Sigmoid colon (tissue), 7 donors: ENCODE measurements at places on chromosomes 11 and 22. TPM values are rescaled to one million over a fixed set of nuclear protein-coding genes. Genes with fewer than 3 reads are reported as not detected.
A peak's percentile ranks its signal among the peaks of the same experiment; 100 is the strongest.

GRCh38 chr11:117641008-117641915, 155.8 kb downstream of the DSCAML1 start:
- H3K4me1 ChIP-seq = no peaks in the 10 kb centered on the region
- H3K27ac ChIP-seq = no peak overlapping the region
- H3K27me3 ChIP-seq = no peaks in the 10 kb centered on the region
- peak; percentile 22 for DNase-seq
- no peaks in the 10 kb centered on the region for H3K36me3 ChIP-seq

DNA sequence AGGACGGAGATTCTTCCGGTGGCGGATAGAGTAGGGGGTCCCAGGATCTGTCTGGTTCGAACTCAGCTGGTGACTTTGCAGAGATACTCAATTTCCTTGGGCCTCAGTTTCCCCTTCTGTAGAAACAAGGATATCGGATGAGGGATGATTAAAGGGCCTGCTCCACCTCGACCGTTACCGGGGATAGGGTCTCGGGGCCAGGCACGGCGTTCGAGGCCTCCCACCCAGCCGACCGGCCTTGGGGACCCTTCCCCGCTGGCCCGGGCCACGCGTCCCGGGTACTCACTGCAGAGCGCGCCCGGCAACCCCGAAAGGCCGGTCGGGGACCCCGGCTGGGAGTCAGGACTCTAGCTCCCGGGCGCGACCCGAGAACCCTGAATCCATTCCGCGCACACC, 321 bp downstream of the RHBDD3 start:
- H3K4me1 ChIP-seq = peaks cover 43% of the 10 kb centered on the region
- no peak for DNase-seq
- peak overlapping the region; percentile 94 for H3K27ac ChIP-seq
- peak overlapping the region; percentile 74 for H3K4me3 ChIP-seq
- no peaks in the 10 kb centered on the region for H3K27me3 ChIP-seq

- peaks cover 15% of the 10 kb centered on the region for H3K36me3 ChIP-seq
- DNase-seq = no peak
- H3K27me3 ChIP-seq = no peaks in the 10 kb centered on the region
- H3K4me3 ChIP-seq = no peak overlapping the region
- peak overlapping the region; percentile 38 for H3K27ac ChIP-seq
- H3K4me1 ChIP-seq = peaks cover 34% of the 10 kb centered on the region
These were observed 9.2 kb downstream of the LIN7C start for GRCh38 chr11:27497284-27497866.

- no peak overlapping the region for H3K27ac ChIP-seq
- no peaks in the 10 kb centered on the region for H3K4me1 ChIP-seq
- H3K36me3 ChIP-seq = no peaks in the 10 kb centered on the region
- DNase-seq = peak; percentile 65
- no peak overlapping the region for H3K4me3 ChIP-seq
These were observed 16.5 kb downstream of the NCAM1 start for GRCh38 chr11:112977755-112978154.

- no peak overlapping the region for H3K4me3 ChIP-seq
- H3K4me1 ChIP-seq = no peaks in the 10 kb centered on the region
- no peaks in the 10 kb centered on the region for H3K36me3 ChIP-seq
- no peak for DNase-seq
- no peaks in the 10 kb centered on the region for H3K27me3 ChIP-seq
These were observed 31.7 kb upstream of the NAV2 start for GRCh38 chr11:19680829-19681368.

- no peaks in the 10 kb centered on the region for H3K27me3 ChIP-seq
- peak overlapping the region; percentile 85 for H3K27ac ChIP-seq
- H3K4me3 ChIP-seq = peak overlapping the region; percentile 39
These were observed 52.9 kb upstream of the RTL6 start for GRCh38 chr22:44550711-44551491.

- H3K36me3 ChIP-seq = no peaks in the 10 kb centered on the region
- no peak overlapping the region for H3K4me3 ChIP-seq
- no peaks in the 10 kb centered on the region for H3K27me3 ChIP-seq
These were observed 10.8 kb downstream of the DRD2 start for GRCh38 chr11:113464416-113464815.

- no peaks in the 10 kb centered on the region for H3K27me3 ChIP-seq
- H3K27ac ChIP-seq = no peak overlapping the region
- DNase-seq = peak; percentile 56
These were observed 87.7 kb upstream of the RTL6 start for GRCh38 chr22:44585559-44586350.

GRCh38 chr22:43566021-43566420, 154.2 kb downstream of the MPPED1 start:
- no peaks in the 10 kb centered on the region for H3K36me3 ChIP-seq
- no peak for DNase-seq
- no peak overlapping the region for H3K27ac ChIP-seq
- H3K4me3 ChIP-seq = no peak overlapping the region
- no peaks in the 10 kb centered on the region for H3K27me3 ChIP-seq
- no peaks in the 10 kb centered on the region for H3K4me1 ChIP-seq

DNA sequence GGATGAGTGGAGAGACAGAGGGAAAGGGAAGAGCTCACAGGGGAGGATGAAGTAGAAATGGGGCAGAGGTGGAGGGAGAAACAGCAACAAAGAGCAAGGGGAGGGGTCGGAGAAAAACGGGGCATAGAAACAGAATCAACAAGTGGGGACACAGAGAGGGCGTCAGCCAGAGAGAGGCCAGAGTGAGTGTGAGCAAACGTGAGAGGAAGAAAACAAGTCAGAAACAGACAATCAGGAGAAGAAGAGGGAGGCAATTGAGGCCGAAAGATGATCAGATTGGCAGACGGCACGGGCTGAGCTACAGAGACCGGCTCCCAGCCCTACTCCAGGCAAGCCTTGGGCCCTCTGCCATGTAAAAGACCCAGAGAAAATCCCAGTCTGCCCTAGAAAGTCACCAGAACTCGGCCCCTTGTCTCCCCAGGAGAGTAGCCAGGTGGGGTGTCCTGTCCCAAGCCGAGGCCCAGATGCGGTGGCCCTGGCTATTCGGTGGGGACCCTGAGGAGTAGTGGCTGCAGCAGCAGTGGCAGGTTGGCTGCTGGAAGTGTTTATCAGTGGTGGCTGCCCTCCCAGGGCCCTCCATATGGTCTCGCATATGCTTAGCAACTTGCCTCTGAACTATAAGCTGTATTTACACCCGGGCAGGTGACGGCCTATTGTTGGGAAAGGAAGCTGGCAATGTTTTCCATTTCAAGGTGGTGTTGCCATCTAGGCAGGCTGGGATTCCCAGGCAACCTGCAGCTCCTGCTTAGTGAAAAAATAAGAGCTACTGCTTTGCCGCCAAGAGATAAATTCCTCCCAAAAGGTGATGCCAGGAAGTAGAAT, 14.8 kb upstream of the TSPAN18 start:
- no peak for DNase-seq
- no peaks in the 10 kb centered on the region for H3K36me3 ChIP-seq
- H3K27me3 ChIP-seq = no peaks in the 10 kb centered on the region
- H3K4me1 ChIP-seq = no peaks in the 10 kb centered on the region
- H3K4me3 ChIP-seq = no peak overlapping the region

DNA sequence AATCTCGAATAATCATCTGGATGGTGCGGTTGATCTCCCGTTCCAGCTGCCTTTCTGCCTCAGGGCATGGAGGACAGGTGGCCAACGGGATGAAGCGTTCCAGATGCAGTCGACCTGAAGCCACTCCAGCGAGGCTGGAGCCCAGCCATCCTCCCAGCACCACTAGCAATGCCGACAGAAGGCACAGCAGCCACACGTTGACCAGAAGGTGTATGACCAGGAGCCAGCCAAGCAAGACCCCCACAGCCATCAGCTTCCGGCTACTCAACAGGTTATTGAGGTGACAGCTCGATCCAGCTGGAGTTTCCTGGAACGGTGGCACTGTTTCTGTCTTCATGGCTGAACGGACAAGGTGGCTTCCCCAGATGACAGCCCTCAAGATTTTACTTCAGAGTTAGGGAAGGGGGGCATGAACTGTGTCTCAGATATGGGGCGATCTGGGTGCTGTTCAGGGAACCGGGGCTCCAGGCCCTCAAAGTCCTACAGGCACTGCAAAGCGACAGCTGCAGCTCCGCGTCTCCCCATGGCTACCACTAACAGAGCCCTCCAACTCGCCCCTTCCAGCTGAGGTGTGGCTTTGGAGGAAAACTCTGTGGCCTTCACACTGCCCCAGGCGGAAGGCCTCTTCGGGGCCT, 559 bp downstream of the SNX19 start:
- no peaks in the 10 kb centered on the region for H3K4me1 ChIP-seq
- H3K36me3 ChIP-seq = peaks cover 42% of the 10 kb centered on the region
- no peak for DNase-seq
- peak overlapping the region; percentile 95 for H3K4me3 ChIP-seq
- peak overlapping the region; percentile 89 for H3K27ac ChIP-seq

- no peak overlapping the region for H3K4me3 ChIP-seq
- H3K4me1 ChIP-seq = no peaks in the 10 kb centered on the region
- no peaks in the 10 kb centered on the region for H3K36me3 ChIP-seq
- DNase-seq = no peak
- H3K27ac ChIP-seq = no peak overlapping the region
- no peaks in the 10 kb centered on the region for H3K27me3 ChIP-seq
These were observed 99.7 kb upstream of the IGLL5 start for GRCh38 chr22:22787786-22788459.

- H3K27ac ChIP-seq = no peak overlapping the region
- no peaks in the 10 kb centered on the region for H3K27me3 ChIP-seq
- peak; percentile 86 for DNase-seq
- H3K4me1 ChIP-seq = no peaks in the 10 kb centered on the region
- peaks cover 19% of the 10 kb centered on the region for H3K36me3 ChIP-seq
- H3K4me3 ChIP-seq = no peak overlapping the region
These were observed 44.9 kb downstream of the MACROD1 start for GRCh38 chr11:64120951-64121569.

DNA sequence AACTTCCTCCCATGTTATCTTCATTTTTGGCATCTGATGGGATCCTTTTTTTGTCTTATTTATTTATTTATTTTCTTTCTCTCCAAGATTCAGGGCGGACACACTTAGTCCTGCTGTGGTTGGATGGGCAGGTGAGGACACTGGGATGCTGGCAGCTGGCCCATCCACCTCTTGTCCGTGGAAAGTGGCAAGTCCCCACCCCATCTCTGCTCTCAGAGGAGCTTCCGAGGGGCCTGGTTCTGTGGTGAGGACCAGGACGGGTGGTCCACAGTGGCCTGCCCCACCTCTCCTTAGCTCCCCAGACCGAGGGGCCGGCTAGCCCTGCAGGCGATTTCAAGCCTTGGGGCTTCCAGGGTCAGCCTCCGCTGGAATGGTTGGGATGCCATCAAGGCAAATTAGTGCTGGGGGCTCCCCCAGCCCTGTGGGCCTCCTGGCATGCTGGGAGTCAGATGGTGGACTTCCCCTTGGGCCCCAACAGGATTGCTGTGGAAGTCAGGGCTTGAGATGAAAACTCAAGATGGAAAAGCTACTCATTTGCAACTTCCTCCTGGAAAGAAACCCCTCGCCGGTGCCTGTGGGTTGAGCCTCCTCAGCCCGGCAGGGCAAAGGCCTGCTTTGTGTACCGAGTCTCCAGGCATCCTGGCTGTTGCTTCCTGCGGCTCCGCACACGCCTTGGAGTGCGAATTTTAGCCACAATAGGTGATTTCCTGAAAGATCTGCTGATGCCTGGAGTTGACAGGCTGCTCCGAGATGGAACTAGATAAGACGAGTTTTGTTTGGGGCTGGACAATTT, 31.2 kb upstream of the LINC01488 start:
- no peak for DNase-seq
- no peaks in the 10 kb centered on the region for H3K27me3 ChIP-seq
- peaks cover 6% of the 10 kb centered on the region for H3K4me1 ChIP-seq
- H3K36me3 ChIP-seq = no peaks in the 10 kb centered on the region
- no peak overlapping the region for H3K27ac ChIP-seq
- H3K4me3 ChIP-seq = no peak overlapping the region

GRCh38 chr22:30270832-30271231, 4.2 kb upstream of the OSM start:
- no peak overlapping the region for H3K4me3 ChIP-seq
- peak overlapping the region; percentile 39 for H3K27ac ChIP-seq
- DNase-seq = peak; percentile 87
- H3K36me3 ChIP-seq = no peaks in the 10 kb centered on the region
- no peaks in the 10 kb centered on the region for H3K4me1 ChIP-seq

- no peaks in the 10 kb centered on the region for H3K36me3 ChIP-seq
- no peak overlapping the region for H3K4me3 ChIP-seq
These were observed 733.0 kb upstream of the KIRREL3 start for GRCh38 chr11:127733552-127733951.

DNA sequence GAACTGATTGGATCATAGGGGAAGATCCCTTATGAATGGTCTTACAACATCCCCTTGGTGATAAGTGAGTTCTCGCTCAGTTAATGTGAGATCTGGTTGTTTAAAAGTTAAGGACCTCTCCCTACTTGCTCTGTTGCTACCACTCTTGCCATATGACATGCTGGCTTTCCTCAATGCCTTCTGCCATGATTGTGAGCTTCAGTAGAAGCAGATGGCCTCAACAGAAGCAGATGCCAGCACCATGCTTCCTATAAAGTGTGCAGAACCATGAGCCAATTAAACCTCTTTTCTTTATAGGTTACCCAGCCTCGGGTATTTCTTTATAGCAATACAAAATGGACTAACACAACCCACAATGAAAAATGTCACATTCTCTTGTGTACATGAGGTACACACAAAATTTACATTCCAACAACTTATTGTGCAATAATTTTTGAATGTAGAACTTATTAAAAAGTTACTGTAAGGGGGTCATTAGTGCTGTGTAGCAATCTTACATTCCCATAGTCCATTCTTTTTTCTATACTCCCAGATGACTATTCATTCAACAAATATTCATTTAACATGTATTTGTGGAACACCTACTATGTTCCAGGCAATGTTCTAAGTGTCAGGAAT, 10.3 kb downstream of the CYP2R1 start:
- H3K4me1 ChIP-seq = no peaks in the 10 kb centered on the region
- H3K27ac ChIP-seq = no peak overlapping the region
- H3K4me3 ChIP-seq = no peak overlapping the region
- DNase-seq = no peak
- peaks cover 36% of the 10 kb centered on the region for H3K36me3 ChIP-seq

DNA sequence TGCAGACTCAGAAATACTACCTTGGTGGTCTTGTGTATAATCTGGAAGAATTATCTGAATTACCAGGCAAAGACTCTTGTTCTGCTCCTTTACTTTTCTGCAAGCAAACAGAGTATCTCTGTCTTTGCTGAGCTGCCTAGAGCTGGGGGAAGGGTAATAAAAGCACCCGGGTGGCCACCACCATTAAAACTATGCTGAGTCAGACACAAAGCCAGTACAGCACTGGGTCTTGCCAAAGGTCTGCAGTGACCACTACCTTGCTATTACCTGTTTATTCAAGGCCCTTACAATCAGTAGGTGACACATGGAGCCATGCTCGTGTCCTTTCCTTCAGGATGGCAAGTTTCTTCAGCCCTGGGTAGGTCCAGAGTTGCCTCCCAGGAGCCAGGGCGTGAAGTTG, 420.6 kb upstream of the CNTN5 start:
- no peaks in the 10 kb centered on the region for H3K4me1 ChIP-seq
- H3K27ac ChIP-seq = no peak overlapping the region
- H3K4me3 ChIP-seq = no peak overlapping the region
- DNase-seq = no peak
- no peaks in the 10 kb centered on the region for H3K27me3 ChIP-seq

The SCARF2 gene
- 12.8 TPM for total RNA-seq

The APOBEC3H gene
- not detected for total RNA-seq

The MYOD1 gene
- total RNA-seq = not detected

The C22orf31 gene
- total RNA-seq = not detected

The TMEM135 gene
- 20.0 TPM for total RNA-seq

The PVALB gene
- total RNA-seq = not detected

The RFPL1 gene
- total RNA-seq = not detected
